ENCODE measurements at places on chromosomes 3 and 15. TPM values are rescaled to one million over a fixed set of nuclear protein-coding genes. Genes with fewer than 3 reads are reported as not detected.

- no peak for DNase-seq
Observed at GRCh38 chr3:101212730-101213129, 107.6 kb downstream of the IMPG2 start.

DNA sequence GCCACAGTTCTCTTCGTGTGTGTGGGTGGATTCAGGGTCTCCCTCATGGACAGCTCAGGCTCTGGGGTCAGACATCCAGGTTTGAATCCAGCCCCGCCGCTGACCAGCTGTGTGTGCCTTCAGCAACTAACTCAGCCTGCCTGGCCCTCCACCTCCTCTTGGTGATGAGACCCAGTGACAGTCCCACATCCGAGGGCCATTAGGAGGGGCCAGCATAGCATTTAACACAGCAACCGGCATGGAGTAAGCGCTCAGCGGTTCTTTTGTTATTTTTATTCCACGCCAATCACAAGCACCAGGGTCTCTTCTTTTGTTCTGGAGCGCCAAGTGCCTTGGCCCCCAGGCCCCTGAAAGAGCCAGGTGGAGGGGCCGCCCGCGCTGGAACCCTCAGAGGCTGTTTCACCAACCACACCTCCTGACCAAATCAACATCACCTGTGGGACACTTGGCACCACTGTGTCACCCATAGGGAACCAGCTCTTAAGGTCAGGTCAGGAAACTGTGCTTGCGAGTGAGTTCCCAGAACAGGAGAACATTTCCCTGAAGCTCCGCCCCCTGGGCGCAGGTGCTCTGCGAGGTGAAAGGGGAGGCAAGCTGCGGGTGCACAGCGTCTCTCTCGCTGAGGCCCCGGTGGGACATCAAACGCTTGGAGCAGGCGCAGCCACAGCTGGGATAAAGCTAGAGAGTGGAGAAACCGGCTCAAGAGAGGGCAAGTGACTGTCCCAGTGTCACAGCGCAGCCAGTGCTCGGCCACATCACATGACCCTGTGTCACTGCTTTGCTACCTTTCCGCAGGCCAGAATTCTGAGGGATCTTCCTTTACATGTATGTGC, 311.3 kb downstream of the UACA start:
- DNase-seq, result no peak

- DNase-seq, result no peak
Observed at GRCh38 chr3:176037636-176038035, 1159.6 kb downstream of the TBL1XR1 start.

DNA sequence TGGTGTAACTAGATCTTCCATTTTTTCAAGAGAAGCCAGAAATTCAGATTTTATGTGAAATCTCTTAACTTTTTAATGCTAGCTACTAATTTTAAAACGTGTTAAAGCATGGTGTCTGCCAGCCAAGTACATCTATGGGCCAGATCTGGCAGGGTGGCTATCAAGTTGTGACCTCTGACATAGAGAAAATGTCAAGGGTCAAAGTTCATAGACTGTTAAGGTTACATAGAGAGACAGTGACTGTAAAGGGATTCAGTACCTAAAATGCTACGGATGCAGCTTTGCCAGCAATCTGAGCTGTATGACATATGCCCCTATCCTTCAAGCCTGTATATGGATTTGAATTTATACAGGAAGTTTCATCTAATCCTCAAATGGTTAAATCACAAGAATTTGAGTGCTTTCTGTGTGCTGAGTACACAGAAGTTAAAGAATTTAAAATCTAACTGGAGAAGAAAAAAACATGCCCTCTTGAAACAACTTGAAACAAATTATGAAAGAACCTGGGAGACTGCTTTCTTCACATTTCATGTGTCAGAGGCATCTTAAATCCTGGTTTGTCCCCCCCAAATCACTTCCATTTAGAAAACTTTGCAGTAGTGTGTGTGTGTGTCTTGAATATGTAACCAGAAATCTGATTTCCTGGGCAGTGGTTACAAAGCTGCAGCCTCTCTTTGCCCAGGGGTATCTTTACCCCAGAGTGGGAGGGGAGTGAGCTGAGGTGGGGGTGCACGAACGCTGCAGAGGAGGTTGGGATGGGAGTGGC, 895 bp upstream of the ARHGAP31 start:
- DNase-seq, result no peak

- no peak for DNase-seq
Observed at GRCh38 chr3:179309225-179310078, 13.4 kb upstream of the ZNF639 start.

DNA sequence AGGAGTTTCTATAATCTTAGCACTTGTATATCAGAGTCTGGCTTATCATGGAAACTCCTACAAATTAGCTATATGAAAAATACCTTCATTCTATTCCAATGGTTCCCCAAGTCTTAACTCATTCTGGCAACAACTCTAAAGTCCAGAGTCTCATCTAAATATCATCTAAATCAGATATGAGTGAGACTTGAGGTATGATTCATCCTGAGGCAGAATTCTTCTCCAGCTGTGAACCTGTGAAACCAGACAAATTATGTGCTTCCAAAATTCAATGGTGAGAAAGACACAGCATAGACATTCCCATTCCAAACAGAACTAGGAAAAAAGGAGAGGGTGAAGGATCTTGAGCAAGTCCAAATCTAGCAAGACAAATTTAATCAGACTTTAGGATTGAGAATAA, 138.8 kb downstream of the THRB start:
- no peak for DNase-seq

- peak; percentile 30 for DNase-seq
Observed at GRCh38 chr3:168025076-168025475, 70.6 kb downstream of the GOLIM4 start.

- peak; percentile 93 for DNase-seq
Observed at GRCh38 chr3:143135150-143135549, 15.6 kb downstream of the CHST2 start.

- no peak for DNase-seq
Observed at GRCh38 chr3:133479401-133479800, 79.5 kb downstream of the BFSP2 start.

GRCh38 chr3:53731934-53732624, 114.1 kb downstream of the CHDH start:
- no peak for DNase-seq

DNA sequence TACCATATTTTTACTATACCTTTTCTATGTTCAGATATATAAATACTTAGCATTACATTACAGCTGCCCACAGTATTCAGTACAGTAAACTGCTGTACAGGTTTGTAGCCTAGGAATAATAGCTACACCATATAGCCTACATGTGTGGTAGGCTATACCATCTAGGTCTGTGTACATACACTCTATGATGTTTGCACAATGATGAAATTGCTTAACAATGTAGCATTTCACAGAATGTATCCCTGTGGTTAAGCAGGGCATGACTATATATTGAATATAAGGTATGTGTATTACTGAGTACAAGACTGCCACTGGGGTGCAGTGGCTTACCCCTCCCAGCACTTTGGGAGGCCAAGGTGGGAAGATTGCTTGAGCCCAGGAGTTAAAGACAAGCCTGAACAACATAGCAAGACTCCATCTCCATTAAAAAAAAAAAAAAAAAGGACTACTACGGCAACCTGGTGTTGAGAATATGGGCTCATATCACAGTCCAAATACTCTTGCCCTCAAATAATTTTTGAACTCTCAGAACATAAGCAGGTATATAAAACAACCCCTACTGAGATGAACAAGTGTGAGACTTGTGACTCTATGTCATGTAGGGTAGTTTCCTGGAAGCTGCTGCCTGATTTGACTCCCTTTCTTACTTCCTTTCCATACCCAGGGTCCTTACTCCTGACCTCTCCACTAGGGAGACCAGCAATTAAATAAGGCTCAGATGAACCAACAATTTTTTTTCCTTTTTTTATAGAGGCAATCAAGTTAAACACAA, 4.8 kb downstream of the PPP1R14D start:
- peak; percentile 94 for DNase-seq

GRCh38 chr15:68256675-68257450, 20.7 kb upstream of the FEM1B start:
- DNase-seq, result peak; percentile 90

DNA sequence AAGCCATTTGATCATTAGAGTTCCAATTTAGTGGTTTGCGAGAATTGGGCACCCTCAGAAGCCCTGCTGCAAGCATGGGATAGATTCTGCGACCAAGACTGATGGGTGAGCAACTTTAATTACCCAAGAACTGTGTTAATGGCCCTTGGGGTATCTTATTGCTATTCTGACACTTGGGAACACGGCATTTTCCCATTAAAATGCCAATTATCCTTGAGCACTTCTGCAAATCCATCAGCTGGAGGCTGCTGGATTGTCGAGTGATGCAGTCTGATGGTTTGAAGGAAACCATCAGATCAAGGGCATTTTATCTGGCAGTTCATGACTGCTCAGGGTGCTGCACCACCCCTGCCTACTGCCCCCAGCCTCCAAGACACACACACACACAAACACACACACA, 183.6 kb upstream of the PROK2 start:
- no peak for DNase-seq

DNA sequence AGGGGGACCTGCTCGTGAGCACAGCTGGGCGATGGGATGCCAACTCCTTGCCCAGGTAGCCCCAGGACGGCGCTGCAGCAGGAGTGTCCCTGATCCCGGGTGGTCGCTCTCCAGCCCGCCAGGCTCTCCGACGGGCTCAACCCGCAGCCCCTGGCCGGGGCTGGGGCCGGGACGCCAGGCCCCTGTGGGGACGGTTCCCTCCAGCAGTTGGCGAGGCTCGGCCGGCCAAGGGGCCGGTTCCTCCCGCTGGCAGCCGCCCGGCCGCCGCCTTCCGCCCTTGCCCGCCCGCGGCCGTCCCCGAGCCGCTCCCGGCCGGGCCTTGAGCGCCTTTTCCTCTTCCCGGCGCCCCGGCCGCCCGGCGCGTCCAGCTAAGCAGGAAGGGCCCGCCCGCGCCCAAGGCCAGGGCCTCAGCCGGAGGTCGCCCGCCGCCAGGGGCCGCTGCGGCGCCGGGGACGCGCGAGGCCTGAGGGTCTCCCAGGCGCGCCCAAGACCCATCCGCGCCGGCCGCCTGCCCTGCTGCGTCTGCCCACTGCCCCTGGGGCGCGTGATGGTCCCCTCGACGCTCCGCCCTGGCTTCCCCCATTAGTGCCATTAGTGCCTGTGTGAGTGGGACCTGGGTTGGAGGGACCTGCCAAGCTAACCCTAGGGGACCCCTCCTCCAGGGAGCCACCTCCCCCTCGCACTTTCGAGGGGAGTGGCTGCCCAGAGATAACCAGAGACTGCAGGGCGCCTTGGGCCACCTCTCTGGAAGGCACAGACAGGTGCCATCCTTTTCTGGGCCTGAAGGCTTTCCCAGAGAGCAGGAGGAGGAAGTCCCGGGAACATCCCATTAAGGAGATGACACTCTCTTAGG, 106.4 kb downstream of the FBLN2 start:
- no peak for DNase-seq

DNA sequence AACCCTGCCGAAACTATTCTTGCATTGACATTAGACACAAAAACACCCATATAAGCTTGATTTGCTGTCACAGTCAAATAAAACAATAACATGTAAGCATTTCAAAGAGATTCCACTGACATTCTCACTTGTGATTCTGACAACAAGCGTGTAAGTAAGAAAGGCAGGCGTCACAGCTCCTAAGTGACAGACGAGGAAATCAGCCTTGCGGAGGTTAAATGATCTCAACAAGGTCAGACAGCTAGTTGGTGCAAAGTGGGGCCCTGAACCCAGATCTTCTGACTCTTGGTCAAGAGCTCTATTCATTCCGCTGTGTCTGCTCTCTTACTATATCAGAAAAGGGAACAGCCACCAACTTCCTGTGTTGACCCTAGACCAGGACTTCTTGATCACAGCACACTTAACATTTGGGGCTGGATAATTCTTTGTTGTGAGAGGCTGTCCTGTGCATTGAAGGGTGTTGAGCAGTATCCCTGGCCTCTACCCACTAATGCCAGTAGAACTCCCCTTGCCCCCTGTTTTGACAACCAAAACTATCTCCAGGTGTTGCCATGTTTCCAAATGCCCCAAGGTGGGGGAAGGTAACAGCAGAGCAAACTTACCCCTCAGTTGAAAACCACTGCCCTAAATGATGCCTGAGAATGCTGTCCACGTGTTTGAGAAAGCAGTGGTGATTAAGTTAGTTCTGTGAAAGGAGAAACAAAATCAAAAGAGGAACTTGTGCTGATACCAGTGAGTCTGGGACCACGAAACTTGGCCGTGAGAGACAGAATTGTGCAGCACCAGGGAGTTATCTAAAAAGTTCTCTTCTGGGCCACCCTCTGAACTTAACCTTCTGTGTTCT, 86.1 kb downstream of the LIPC start:
- no peak for DNase-seq

DNA sequence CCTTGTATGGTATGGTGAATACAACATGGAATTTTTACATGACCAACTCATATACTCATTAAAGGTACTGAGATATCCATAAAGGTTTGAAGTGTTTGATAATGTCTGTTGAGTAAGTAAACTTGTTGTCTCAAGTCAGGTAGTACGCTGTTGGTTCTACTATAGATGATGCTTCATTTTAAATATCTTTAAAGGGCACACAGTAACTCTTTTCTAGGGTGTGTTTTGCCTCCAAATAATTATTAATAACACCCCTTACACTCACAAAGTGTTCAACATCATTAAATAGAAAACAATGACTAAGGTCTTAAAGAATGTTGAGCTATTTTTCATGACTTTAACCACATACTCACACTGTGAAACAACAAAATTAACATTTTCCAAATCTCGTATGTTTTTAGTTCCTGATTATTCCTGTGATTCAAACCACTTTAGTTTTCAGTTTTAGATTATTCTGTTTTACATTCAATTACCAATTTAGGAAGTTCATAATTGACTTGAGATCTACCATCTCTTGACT, 220.0 kb upstream of the NANOGP8 start:
- peak; percentile 15 for DNase-seq

- peak; percentile 56 for DNase-seq
Observed at GRCh38 chr3:160869825-160870224, 113.8 kb downstream of the PPM1L start.

DNA sequence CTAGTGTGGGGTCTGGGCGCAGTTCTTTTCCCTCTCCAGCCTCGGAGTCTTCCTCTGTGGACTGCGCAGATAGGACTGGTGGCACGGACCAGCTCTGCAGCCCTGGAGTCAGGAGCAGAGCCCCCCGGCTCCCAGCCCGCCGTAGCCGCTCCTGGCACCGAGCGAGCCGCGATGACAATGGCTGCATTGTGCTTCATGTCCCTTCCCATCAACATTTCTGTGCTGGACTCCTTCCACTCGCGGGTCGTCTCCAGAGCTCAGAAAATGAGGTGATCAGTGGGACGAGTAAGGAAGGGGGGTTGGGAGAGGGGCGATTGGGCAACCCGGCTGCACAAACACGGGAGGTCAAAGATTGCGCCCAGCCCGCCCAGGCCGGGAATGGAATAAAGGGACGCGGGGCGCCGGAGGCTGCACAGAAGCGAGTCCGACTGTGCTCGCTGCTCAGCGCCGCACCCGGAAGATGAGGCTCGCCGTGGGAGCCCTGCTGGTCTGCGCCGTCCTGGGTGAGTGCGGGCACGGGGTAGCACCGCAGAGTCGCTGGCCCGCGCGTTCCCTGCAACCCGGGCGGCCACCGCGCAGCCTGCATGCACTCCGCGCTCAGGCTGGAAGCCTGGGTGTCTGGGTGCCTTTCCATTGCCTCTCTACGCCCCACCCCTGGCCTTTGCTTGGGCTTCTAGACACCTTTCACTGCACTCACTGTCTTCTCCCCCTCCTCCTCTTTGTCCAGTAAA, at the start of gene TF:
Gene TF, plus strand, starts transcription at position 413 of the 731 bp plus-strand sequence. Its CDS starts 48 bp downstream, at position 461.
- DNase-seq, result no peak

Gene LARP6
- 41.1 TPM for total RNA-seq

Gene ERICH6
- total RNA-seq, result under 0.01 TPM

Gene THRB
- total RNA-seq, result 9.0 TPM

Gene ANKRD63
- total RNA-seq, result not detected

Gene PPM1M
- total RNA-seq, result 2.6 TPM

Gene DPPA2
- total RNA-seq, result not detected

Gene LRRIQ4
- total RNA-seq, result not detected

All from bronchial epithelial cell (primary cell).